ENCODE measurements at places on chromosomes 1 and 21.

GRCh38 chr1:89965193-89965768 lies 29.6 kb upstream of the ZNF326 start:
- no peak for DNase-seq

DNA sequence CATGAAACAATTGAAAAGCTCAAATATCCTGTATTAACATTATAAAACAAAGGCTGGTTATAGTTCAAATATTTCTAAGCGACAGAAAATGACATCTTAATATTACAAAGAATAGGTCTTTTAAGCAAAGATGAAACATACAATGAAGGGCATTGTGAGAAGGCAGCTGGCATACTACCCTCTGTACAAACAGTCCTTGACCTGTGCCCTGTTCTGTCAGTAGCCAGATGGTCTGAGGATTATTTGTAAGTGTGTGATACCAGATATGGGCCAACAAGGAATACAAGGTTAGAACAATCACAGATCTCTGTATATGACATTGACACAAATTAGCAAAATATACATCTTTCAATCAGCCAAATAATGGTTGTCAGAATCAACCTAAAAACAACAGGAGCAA lies 1350.4 kb downstream of the AMY1C start:
- no peak for DNase-seq

- DNase-seq = no peak
Measured at GRCh38 chr1:235473806-235474205, 30.4 kb downstream of the B3GALNT2 start.

- no peak for DNase-seq
Measured at GRCh38 chr1:220983877-220984635, 104.8 kb downstream of the HLX start.

DNA sequence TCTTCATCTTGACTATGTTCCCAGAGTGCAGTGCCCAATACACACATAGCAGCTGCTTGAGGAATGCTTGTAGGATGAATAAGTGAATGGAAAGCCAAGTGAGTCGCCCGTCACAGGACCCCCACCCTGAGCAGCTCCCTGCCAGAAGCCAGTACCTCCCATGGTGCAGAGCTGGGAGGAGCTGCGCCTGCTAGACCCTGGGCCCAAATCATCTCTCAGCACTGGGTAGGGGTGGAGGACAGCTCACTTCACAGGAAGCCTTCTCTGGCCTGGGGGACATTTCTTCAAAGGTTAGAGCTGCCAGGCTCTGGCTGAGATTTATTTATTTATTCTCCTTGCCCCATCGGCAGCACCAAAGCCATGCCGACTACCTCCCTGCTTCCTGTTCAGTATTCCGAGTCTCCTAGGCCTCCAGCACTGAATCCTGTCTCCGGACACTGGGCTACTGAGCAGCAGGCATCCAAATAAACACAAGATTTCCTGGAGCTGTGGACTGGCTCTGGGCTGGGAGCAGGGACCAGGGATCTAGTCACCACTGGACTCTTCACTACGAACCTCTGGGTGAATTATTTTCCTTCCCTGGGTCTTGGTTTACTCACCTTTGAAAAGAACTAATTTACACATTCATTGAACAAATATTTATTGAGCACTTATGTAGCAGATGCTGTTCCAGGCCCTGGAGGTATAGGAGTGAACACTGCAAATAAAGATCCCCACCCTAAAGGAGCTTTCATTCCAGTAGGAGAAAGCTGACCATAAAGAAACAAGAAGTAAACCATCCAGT lies 187.7 kb downstream of the TRABD2B start:
- no peak for DNase-seq

DNA sequence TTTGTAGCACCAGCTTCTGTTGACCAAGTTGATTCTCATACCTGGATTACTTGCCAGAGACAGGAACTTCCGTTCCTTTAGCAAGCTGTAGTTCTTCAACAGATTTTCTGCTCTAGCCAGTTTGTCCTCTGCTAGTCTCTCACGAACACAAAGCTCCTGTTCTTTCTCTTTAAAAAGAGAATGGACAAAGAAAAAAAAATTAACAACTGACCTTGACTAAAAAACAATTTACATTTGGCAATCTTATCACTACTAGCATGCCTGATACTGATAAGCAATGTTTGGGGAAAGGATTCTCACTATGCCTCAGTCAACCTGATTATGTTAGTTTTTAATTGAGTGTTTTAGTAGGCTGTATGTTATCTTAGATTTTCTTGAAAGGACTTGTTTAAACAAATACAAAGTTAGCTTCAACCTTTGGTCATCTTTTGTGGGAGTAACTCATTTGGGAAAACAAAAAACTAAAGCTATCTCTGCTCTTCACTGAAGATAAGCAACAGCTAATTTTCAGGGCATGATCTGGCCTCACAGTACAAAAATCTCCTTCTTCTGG lies 8.3 kb downstream of the NEK2 start:
- DNase-seq = no peak

DNA sequence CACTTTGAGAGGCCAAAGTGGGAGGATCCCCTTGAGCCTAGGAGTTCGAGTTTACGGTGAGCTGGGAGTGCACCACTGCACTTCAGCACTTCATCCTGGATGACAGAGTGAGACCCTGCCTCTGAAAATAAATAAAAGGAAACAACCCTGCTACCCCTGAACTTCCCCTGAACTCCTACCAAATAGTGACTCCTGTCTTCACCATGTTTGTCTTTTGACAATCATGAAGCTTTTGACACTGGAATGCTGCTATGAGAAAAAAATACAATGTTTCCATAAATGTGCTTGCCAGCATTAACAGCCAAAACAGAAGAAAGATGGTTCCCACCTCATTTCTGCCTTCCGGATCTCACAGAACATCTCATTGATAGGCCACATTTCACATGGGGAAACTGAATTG lies 10.4 kb downstream of the ZBTB8A start:
- DNase-seq = no peak

- DNase-seq = no peak
Measured at GRCh38 chr1:88890791-88891317, 513 bp downstream of the GTF2B start.

DNA sequence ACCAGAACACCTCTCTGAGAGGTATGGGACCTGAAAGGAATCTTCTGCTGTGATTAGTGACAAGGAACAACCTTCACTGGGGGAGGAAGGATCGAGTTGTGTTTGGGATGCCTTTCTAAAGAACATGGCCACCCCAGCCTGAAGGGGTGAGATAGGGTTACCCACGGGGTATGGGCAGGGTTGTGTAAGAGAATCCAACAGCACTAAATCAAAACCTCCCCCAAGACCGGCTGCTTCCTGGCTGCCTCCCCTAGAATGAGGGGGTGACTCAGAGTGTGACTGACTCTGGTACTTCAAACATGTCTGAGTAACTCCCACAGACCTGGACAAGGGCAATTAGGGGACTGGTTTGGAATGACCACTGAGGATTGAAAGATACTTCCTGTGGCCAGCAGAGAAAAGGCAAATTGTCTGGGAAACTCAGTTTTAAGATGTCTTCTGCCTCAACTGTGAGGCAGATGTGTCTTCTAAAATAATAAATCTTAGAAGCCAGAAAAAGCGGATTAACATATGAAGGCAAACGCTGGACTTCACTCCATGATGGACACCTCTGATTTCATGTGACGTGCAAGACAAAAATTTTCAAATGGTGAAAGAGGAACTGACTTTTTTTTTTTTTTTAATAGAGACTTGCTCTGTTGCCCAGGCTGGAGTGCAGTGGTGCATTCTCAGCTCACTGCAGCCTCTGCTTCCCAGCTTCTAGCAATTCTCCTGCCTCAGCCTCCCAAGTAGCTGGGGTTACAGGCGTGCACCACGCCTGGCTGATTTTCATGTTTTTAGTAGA lies 6.7 kb upstream of the PTPN14 start:
- DNase-seq = no peak

DNA sequence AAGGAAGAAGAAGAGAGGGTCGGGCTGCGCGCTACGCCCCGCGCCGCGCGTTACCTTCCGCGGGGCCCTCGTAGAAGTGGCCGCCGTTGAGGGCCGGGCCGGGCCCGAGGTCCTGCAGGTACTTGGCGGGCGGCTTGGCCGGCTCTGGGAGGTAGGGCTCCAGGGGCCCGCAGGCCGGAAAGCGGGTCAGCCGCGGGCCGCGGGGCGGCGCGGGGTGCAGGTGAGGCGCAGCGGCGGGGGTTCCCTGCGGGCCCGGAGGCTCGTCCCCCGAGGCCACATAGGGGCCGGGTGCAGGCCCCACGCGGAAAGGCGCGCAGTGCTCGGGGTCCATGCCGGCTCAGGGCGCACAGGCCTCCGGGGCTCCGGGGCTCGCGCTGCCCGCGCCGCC lies 196 bp downstream of the ALX3 start:
- no peak for DNase-seq

- DNase-seq = no peak
Measured at GRCh38 chr1:32925403-32926162, 24.4 kb upstream of the TMEM54 start.

DNA sequence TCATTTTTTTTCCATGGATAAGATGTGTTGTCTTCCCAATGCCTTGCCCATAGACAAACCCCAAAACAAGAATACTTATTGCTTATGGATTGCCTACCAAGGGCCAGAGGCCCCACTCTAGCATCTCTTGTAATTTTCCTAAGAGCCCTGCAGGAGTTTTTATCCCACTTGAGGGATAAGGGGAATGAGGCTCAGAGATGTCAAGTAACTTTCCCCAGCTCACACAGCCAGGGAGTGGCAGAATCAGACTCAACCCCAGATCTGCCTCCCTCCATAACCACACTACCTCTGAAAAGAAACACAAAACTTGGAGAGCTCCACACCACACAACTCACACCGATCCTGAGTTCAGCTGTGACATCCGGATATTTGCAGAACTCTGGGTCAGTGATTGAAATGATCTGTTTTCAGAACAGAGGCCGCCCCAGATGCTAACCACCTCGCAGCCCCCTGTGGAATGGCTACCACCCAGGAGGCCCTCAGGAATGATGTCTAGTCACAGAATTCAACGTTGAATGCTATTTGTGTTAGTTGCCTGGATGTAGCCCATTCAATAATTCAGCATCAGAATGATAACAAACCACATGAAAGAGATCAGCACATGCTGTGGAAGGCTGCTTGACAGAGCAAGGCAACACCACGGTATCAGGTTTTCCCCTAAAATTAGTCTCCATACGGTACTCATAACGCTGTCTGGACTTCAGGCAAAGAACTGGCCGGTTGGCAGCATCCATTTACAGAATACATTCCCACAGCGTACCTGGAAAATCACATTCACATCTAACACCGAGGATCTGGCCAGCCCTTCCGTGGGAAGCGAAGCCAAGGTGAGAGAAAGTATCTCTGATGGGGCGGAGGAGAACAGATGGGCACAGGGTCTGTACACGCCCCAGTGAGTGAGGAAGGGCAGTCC lies 231.9 kb downstream of the TOMM20 start:
- no peak for DNase-seq

DNA sequence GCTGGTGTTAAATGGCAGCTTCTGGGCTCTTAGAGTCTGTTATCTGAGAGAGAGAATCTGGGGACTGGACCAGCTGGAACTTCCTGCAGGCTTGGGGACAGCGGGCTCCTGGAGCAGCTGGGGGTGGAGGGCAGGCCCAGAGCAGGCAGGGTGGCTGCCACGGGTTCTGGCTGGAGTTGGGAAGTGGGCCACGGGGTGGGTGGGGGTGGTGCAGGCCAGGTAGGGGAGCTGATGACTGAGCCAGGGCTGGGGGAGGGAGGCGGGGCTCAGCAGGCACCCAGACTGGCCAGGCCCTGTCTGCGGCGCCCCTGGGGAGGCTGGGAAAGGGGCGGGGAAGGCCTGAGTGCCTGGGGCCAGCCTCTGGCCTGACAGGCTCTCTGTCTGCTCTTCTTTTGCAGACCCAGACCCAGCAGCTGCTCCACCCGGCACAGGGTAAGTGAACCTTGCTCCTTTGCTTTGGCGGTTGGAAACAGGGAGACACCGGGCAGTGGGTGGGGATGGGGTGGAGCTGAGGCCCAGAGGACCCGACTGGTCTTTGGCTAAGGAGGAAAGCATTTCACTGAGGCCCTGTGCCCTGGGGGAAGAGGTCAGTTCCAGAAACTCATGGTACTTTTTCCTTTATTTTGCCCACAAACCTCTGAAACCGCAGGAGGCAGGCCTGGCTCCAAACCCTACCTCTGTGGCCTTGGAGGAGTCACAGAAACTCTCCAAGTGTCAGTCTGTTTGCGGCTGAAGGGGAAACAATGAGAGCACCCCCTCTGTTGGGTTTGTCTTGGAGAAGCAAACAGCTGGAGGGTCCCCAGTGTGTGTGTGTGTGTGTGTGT lies 48.8 kb downstream of the ARHGEF10L start:
- no peak for DNase-seq

DNA sequence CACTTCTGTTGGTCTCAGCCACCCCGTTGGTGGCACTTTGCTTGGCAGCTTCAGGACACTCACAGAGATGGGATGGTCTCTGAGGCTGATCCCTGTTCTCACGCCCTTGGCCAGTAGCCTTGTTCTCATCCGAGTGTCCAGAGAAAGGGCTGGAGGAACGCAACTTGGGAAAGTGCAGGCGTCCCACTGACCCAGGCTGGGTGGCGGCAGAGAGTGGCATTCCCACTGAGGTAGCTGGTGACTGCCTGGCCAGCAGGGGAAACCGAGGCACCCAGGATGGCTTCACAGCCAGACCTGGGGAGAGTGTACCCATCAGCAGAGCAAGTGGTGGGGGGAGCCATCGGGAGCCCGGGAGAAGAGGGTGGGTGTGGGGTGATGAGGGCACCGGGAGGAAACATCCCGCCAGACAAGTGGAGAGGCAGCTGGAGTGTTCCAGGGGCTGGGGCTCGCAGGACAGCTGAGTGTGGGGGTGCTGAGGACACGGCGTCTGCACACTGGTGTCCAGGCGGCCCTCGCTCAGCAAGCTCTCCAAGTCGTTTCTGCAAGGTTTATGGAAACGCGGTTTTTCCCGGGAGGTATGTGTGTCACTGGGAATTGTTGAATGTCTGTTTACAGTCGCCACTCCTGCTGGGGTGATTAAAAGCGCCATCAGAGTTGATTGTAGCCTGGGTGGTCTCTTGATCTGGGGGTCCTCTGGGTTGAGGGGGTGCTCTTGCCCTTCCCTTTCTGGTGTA lies 97.8 kb downstream of the SIK1 start:
- no peak for DNase-seq

GRCh38 chr1:115063228-115063901 lies 25.9 kb downstream of the TSPAN2 start:
- DNase-seq = no peak

DNA sequence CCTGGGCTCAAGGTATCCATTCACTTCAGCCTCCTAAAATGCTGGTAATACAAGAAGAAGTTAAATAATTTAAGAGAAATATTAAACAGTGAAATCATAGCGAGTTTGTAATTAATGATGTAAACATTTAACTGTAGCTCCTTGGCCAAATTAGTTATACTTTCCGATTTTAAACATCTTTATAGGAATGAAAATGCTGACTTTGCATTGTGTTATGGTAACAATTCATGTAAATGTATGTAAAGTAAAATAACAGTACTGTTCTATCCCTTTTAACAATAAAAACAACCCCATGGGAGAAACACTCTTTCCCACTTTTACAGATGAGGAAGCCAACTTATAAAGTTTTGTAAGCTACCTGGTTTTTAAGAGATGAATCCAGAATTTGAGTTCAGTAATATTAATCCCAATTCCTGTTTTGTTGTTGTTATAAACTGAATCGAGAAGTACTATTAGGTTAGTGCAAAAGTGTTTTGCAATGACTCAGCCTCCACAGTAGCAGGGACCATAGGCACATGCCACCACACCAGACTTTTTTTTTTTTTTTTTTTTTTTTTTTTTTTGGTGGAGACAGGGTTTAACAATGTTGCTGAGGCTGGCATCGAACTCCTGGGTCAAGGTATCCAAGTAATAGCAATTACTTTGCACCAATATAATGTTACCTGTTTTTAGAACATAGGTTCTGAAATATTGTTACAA lies 1360.4 kb downstream of the BRINP3 start:
- no peak for DNase-seq

Data from C1 segment of cervical spinal cord (tissue), 14 donors.